Neural crest cell (in vitro differentiated cells): ENCODE measurements at places on chromosomes 2 and 18. TPM values are rescaled to one million over a fixed set of nuclear protein-coding genes. Genes with fewer than 3 reads are reported as not detected.

The AGXT gene
- not detected in 2 replicates for total RNA-seq

The DES gene
- total RNA-seq: 0.28 TPM in 1 of 2 replicates, not detected in the other

- no peak overlapping the region for H3K4me3 ChIP-seq
- H3K27ac ChIP-seq: no peak overlapping the region
- H3K4me1 ChIP-seq: no peaks in the 10 kb centered on the region
- no peak for DNase-seq
- no peaks in the 10 kb centered on the region for H3K27me3 ChIP-seq
- H3K36me3 ChIP-seq: peaks cover 3% of the 10 kb centered on the region
Observed at GRCh38 chr2:57954020-57954419, 92.6 kb upstream of the VRK2 start.

DNA sequence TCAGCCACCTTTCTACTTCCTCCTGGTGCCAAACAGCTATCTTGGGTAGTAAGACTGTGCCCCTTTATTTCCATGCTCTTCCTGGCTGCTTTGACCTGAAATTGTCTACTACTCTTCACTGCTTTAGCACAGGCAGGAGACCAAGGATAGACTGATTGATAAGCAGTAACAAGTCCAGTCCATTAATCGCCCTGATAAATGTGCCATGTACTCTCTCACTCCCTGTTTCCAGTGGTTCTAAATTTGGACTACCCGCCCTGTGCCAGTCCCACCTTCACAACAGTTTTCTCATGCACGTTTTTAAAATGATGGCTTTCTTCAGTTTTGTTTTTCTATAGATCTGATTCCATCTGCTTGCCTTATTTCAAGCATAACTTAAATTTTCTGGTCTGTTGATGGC, 189.6 kb upstream of the RBMS1 start:
- peaks cover 8% of the 10 kb centered on the region for H3K36me3 ChIP-seq
- H3K27ac ChIP-seq: no peak overlapping the region
- no peak for DNase-seq
- no peaks in the 10 kb centered on the region for H3K27me3 ChIP-seq

The TMEM150A gene
- 20.9 and 22.2 TPM in 2 replicates for total RNA-seq

DNA sequence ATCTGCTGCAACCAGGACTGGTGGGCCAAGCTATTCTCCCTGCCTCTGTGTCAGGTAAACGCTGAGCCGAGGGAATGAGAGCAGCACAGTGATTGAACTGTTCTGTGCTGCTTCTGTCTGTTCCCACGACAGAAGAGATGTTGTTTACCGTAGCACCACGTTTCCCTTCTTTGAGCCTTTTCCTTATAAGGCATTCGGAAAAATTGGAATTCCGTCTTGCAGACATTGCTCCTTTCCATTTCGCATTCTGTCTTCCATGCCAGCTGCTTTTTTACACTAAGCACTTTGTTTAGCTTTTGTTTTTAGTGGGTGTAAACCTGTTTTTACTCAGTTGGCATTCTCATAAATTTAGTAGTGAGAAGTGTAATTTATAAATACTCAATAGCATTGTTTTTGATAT, 103.1 kb downstream of the ZNF236 start:
- peaks cover 6% of the 10 kb centered on the region for H3K4me1 ChIP-seq
- no peak overlapping the region for H3K27ac ChIP-seq
- no peak for DNase-seq
- H3K4me3 ChIP-seq: no peak overlapping the region
- no peaks in the 10 kb centered on the region for H3K27me3 ChIP-seq
- peaks cover 16% of the 10 kb centered on the region for H3K36me3 ChIP-seq

- H3K4me3 ChIP-seq: no peak overlapping the region
- H3K27ac ChIP-seq: no peak overlapping the region
- H3K36me3 ChIP-seq: no peaks in the 10 kb centered on the region
- DNase-seq: no peak
- no peaks in the 10 kb centered on the region for H3K27me3 ChIP-seq
Observed at GRCh38 chr2:135473567-135473966, 57.5 kb downstream of the ZRANB3 start.

- H3K27ac ChIP-seq: no peak overlapping the region
- H3K4me3 ChIP-seq: no peak overlapping the region
- no peaks in the 10 kb centered on the region for H3K27me3 ChIP-seq
- peaks cover 5% of the 10 kb centered on the region for H3K4me1 ChIP-seq
Observed at GRCh38 chr2:8427211-8427610, 254.6 kb upstream of the ID2 start.

DNA sequence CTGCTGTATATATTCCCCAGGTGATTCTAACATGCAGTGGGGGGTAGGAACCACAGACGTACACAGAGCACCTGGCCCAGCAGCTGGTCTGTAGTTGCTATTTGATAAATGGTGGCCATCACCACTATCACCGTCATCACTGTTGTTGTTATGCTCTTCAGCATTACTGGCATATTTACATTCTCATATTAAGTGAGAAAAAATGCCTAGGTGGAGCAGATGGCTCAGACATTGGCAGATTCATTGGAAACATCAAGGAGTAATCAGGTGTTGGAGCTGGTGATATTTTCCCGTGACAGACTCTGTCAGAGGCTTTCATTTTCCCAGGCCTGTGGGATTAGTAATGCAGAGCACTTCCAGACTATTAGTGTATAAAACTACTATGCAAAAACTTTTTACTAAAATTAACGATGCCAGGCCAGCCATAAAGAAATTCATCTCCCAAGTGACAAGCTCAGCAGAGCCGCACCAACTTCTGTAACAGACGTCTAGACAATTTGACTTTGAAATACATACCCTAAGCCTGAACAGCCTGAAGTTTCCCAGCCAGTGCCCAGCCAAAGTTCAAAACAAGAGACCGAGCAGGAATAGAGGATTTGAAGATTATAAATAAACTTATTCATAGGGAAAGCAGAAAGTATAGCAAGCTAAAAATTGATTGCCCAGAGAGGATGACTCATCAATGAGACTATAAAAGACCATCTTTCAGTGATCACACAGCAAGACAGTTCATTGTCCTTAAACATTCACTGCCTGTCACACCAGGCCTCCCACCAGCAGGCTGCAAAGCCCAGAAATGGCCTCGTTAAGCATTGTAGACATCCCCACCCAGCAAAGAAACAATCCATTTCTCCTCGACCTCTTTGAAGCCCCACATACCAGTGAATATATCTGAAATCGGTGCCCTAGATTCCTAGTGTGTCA, 247.4 kb upstream of the CHAC2 start:
- H3K4me3 ChIP-seq: peak overlapping the region; percentile 6
- DNase-seq: no peak
- peak overlapping the region; percentile 90 for H3K27ac ChIP-seq

DNA sequence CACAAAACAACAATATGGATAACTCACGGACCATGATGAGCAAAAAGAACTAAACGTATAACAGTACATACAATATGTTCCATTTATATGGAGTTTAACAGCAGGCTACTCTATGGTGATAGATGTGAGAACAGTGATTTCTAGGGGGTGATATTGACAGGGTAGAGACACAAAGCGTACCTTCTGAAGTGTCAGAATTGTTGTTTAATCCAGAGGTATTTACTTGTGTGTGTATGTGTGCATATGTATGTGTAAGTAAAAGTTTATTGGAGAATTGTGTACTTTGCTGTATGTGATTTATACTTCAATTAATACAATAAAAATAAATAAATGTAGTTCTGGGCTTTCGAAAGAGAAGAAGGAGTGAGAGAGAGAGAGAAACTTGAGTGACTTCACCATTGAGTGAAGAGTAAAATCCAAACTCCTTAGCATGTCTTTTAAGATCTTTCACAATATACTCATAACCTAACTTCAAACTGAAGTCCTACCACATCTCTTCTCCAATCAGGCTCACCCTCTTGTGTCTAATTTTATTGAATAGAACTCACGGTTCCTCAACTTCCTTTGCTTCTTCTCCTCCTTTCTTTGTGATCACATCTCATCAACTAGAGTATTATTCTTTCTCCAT, 126.0 kb upstream of the KLF7 start:
- no peaks in the 10 kb centered on the region for H3K36me3 ChIP-seq
- DNase-seq: no peak
- no peak overlapping the region for H3K4me3 ChIP-seq
- no peaks in the 10 kb centered on the region for H3K4me1 ChIP-seq
- H3K27me3 ChIP-seq: no peaks in the 10 kb centered on the region
- no peak overlapping the region for H3K27ac ChIP-seq

DNA sequence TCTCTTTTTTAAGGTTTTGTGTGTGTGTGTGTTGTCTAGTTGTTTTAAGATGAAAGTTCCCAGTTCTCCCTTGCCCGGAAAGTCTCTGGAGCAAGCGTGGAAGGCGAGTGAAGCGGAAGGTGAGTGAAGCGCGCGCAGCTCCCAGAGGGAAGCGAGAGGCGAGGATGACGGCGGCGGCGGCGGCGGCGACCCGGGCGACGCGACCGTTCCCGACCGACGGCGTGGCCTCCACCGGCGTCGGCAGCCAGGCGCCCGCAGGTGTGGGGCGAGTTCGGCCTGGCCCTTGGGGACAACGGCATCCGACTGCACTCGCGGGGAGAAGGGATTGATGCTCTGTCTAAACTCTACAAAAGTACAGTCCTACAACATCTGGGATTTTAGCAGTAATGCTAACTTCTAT, 321.9 kb downstream of the CELF4 start:
- H3K4me1 ChIP-seq: peaks cover 4% of the 10 kb centered on the region
- H3K27ac ChIP-seq: no peak overlapping the region
- peaks cover 30% of the 10 kb centered on the region for H3K27me3 ChIP-seq
- DNase-seq: peak; percentile 6
- H3K4me3 ChIP-seq: no peak overlapping the region
